ENCODE measurements at places on chromosomes 12 and 14. TPM values are rescaled to one million over a fixed set of nuclear protein-coding genes. Genes with fewer than 3 reads are reported as not detected.

Gene KRT83
- total RNA-seq, result not detected

Gene KRT2
- not detected for total RNA-seq

Gene CIT
- 25.4 TPM for total RNA-seq

Gene NGB
- total RNA-seq, result not detected

Gene MYH6
- total RNA-seq, result not detected

Gene DENND5B
- total RNA-seq, result 3.6 TPM

Gene CD9
- total RNA-seq, result 266 TPM

Gene DBX2
- total RNA-seq, result not detected

Gene TCTN1
- 24.9 TPM for total RNA-seq

Gene PMCH
- not detected for total RNA-seq

Gene PRPH
- 0.50 TPM for total RNA-seq

Gene AICDA
- not detected for total RNA-seq

Gene ACSS3
- 32.9 TPM for total RNA-seq

Gene MYO1H
- total RNA-seq, result not detected

Gene SLC25A21
- total RNA-seq, result 0.50 TPM

Gene SLC2A13
- total RNA-seq, result 10.2 TPM

Gene LHX5
- not detected for total RNA-seq

Gene GPR137C
- 0.51 TPM for total RNA-seq

Gene PLEKHG7
- not detected for total RNA-seq

Gene DUSP16
- 15.2 TPM for total RNA-seq

Gene BMP4
- 77.5 TPM for total RNA-seq

Gene GUCY2C
- not detected for total RNA-seq

Gene TPH2
- not detected for total RNA-seq

Gene LRRC10
- total RNA-seq, result not detected

Gene ADAM20
- total RNA-seq, result 1.2 TPM

Gene RERGL
- total RNA-seq, result not detected

Gene SMAGP
- total RNA-seq, result 5.1 TPM

Gene RDH5
- total RNA-seq, result 12.1 TPM

Gene RAB5B
- total RNA-seq, result 46.2 TPM

Gene PMEL
- total RNA-seq, result 0.26 TPM

Gene DACT1
- 22.6 TPM for total RNA-seq

Gene TAC3
- 0.17 TPM for total RNA-seq

Data from fibroblast of lung (primary cell).